Activated CD8-positive, alpha-beta T cell treated with anti-CD3 and anti-CD28 coated beads, Interleukin-2, amount 10 ng/mL, durations not matched to agents 7 days and 5 days (primary cell): ENCODE measurements at places on chromosomes 13 and 19. TPM values are rescaled to one million over a fixed set of nuclear protein-coding genes. Genes with fewer than 3 reads are reported as not detected.

The LGALS4 gene
- total RNA-seq = 1.8 TPM

The ZNF317 gene
- total RNA-seq = 41.3 TPM

The PSG11 gene
- not detected for total RNA-seq

The LRRC63 gene
- 2.2 TPM for total RNA-seq

DNA sequence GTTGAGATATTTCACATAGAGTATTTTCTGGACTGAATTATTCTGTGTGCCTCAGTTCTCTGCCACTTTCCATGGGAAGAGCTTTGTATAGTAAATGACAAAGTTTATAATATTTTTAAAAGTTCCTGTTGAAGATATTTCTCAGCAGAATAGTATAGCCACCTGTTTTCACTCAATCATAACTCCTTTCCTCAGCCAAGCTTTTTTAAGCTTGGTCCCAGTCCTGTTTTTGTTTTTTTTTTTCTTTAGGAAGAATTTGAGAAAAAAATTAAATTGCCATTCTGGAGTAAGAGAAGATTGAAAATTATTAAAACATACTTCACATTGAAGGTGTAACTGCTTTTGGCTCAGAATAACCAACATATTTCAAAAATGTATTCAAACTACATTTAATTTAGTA, 55.5 kb downstream of the ENOX1 start:
- no peak overlapping the region for H3K27ac ChIP-seq
- peaks cover 19% of the 10 kb centered on the region for H3K27me3 ChIP-seq
- DNase-seq = no peak
- no peak overlapping the region for H3K4me3 ChIP-seq
- H3K36me3 ChIP-seq = no peaks in the 10 kb centered on the region
